ENCODE measurements at places on chromosomes 7 and 10.

DNA sequence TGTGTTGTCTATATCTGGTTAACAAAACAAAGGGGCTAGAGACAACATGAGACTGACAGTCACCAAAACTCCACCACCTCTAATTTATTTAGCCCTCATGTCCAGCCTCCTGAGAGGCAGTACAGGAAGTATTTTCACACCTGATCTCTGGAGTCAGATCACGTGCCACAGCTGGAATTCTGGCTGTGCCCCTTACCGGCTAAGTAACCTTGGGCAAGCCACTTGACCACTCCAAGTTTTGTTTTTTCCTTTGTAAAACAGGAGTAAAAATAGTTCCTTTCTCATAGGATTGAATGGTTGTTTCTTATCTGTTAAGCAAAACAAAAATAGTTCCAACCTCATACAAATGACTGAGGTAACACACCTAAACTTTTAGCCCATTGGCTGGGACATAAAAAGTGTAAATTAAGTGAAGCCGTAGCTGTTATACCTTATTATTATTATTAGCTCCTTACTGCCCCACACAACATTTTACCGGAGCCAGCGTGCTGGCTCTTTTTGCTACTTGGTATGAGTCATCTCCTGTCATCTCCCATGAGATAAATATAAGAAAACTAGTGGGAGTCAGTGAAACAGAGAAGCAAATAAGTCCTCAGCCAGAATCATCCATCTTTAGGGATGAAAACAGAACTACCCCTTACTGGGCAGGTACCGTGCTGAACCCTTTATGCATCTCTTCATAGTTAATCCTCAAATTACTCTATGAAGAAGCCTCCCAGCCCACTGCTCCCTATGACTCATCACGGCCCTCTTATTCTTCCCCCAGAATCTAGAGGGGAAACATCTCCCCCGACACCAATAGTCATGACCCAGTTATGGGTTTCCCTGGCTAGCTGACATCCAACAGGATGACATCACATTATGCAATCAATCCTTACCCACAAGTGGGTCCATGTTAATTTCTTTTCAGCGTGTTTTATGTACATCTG lies 44.9 kb downstream of the PPP1R3C start:
- DNase-seq, result no peak

DNA sequence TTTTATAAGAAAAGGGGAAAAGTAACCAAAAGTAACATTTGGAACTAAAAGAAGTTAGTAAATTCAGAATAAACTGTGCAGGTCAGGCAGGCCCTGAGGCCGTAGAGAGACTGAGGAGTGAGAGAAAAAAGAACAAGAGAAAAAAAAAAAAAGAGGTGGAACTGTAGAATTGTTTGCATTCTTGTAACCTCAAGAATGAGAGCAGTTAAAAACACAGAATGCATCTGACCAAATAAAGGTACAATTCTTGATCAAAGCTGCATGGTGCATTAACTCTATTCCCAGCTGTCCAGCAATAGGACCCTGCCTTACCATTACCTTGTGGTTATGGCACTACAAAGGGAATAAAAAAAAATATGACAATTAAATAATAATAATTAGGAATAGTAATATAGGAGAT lies 170.1 kb upstream of the SEMA3A start:
- no peak for DNase-seq

DNA sequence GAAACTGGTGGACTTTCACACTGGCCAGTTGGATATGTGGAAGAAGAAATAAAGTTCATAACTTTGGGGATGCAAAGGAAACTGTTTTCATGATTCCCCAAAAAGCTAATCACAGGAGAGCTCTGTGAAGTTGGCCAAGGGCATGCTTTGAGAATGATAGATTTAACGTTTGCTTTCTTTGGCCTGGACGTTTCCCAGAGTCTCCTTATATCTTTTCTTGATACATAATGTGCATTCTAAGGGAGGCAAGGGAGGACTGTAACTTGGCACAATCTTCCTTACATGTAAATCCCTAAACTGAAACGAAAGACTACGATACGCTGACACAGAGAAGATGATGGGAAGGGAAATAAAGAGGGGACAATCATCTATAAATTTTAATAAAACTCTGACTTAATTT lies 176.5 kb upstream of the INHBA start:
- DNase-seq, result no peak

DNA sequence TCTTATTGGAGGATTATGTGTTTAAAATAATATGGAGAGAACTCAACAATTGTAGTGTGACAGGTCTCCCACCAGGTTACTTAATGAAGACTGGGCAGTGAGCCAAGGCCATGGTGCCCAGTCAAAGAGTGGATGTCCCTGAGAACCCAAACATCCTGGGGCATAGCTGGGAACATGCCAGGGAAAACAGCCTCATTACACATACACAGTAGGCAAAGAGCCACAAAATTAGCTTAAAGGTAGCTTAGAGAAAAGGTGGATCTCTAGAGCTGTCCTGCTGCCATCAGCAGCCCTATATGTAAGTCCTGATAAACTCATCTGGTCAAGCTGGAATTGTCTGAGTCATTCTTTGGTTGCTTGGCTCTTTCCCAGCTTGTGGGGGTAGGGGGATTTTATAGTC lies 287.8 kb downstream of the PHF14 start:
- no peak for DNase-seq

DNA sequence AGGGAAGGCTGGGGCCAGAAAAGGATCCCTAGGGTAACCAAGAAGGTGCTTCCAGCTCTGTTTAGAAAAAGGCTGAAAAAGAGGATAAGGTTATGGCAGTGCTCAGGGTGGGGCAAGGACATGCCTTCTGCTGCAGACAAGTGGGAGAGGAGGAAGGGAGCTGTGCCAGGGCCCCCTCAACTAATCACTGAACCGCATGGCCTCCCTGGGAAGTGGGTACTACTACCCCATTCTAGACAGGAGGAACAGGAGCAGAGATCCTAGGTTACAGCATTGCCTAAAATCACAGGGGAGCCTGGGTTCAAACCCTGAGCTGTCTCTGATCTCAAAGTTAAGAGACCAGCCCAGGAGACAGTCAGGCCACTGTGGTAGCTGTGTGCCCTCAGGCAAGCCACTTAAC lies 149.7 kb downstream of the GRID1 start:
- no peak for DNase-seq

GRCh38 chr7:41769162-41769561 lies 66.3 kb upstream of the INHBA start:
- DNase-seq, result no peak

GRCh38 chr7:149293338-149293737 lies 31.3 kb downstream of the ZNF783 start:
- no peak for DNase-seq

- no peak for DNase-seq
These were observed 89.3 kb upstream of the DIP2C start for GRCh38 chr10:778626-779330.

- DNase-seq, result no peak
These were observed 35.1 kb upstream of the ZNF273 start for GRCh38 chr7:64867863-64868440.

DNA sequence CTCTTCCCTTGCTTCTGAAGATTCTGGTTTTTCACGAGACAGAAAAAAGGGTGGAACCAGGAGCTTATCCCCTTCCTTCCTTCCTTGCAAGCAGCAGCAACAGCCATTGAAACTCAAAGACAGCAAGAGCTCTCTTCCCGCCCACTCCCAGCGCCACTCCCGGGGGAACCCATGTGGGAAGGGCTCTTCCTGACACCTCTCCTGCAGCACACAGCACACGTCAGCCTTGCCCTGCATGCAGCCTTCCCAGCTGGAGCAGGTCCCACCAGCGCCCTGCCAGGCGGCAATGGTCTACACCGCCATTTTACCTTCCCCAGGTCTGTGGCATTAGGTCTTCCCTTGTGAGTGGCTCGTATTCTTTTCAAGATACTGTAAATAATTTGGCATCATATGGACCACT lies 161.8 kb downstream of the MGMT start:
- no peak for DNase-seq

DNA sequence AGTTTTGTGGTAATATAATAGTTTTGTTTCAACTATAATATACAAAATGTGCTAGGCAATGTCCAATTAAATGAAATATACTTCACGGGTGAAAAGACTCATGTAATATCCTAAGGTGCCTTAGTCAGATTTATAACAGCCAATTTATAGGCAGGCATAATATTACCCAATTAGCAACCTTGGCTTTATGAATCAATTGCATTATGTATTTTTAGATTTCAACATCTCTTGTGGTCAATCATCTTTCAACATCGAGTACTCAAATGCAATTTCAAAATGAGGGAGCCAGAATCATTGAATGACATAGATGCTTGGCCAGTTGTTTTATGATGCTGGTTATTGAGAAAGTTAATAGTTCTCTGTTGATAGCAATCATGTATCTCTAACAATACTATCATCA lies 110.3 kb upstream of the SP8 start:
- DNase-seq, result no peak

- DNase-seq, result no peak
These were observed 154.6 kb upstream of the TARP start for GRCh38 chr7:38428041-38428440.

DNA sequence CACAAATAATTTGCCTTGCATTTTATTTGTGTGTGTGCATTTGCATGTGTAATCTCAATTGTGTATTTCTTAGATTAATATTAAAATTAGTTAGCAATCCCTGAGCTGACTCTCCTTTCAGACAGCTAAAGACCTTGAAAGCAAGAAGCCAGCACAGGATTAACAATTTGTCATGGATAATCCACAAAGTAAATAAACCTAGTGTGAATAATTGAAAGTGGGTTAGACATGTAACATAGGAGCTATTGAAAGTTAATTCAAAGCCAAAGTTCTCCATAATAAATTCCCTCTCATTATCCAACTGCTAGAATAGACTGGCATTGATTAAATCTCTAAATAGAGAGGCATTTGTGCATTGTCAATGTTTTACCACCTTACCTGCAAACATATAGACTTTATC lies 326.1 kb downstream of the PLXDC2 start:
- DNase-seq, result no peak

GRCh38 chr10:6068006-6068405 lies 5.8 kb upstream of the IL2RA start:
- no peak for DNase-seq

DNA sequence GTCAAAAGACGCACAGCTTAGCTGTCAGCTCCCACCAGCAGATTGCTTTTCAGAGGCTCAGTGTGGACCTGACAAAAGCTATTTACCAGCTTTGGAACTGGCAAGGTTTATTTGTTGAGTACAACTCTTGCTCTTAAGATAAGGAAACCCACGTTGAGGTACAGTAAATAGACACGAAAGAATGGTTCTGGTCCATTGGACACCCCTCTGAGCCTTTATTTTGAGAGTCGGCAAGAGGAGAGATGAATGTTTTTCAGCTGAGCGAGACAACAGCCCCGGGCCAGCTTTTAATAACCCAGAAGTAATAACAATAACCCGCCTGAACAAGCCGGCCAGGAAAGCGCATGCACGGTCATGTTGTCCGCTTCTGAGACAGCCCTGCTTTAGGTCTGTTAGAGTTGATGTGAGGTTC lies 49.0 kb downstream of the WNT2 start:
- DNase-seq, result no peak

- DNase-seq, result peak; percentile 88
These were observed 4.4 kb upstream of the PDLIM1 start for GRCh38 chr10:95295031-95295755.

DNA sequence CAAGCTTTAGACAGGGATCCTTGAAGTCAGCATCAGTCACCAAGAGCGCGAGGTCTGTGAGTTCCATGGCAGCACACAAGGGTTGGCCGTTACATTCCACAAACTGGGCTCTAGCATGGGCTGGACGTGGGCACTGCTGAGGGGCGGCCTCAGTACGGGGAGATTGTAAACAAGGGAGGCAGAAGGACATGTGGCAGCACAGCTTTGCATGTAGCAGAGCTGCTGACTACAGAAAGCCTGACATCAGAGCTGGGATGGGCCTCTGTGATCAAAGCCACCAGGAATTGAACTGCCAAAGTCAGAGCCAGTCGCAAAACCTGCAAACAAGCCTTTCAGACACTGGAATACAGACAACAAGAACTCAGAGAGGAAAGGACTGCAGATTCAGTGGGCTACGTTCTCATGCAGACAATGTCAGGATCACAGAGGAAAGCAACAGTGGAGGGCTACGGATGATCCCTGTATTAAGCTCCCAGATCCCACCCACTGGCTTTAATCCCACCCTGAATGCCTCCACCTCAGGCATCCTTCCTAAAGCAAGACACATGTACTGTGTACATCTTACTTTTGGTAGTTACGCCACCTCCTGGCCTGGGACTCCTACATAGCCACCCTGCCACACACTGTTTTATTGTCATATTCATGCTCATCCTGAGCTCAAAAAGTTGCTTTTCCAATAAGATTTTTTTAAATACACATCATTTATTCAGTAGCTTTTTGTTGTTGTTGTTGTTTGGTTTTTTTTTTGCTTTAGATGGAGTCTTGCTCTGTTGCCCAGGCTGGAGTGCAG lies 291.1 kb upstream of the IMMP2L start:
- DNase-seq, result peak; percentile 19

- no peak for DNase-seq
These were observed 640.4 kb downstream of the LRMDA start for GRCh38 chr10:76071653-76072365.

GRCh38 chr10:122852261-122852660 lies 6.6 kb upstream of the CUZD1 start:
- no peak for DNase-seq

- no peak for DNase-seq
These were observed 424.1 kb upstream of the NPVF start for GRCh38 chr7:25652366-25652765.

Data from common myeloid progenitor, CD34-positive (primary cell).